ENCODE measurements at places on chromosomes 3 and 15.
A peak's percentile ranks its signal among the peaks of the same experiment; 100 is the strongest.

GRCh38 chr3:187713504-187713903 is 11.1 kb upstream of the RTP2 start:
- DNase-seq, result no peak

DNA sequence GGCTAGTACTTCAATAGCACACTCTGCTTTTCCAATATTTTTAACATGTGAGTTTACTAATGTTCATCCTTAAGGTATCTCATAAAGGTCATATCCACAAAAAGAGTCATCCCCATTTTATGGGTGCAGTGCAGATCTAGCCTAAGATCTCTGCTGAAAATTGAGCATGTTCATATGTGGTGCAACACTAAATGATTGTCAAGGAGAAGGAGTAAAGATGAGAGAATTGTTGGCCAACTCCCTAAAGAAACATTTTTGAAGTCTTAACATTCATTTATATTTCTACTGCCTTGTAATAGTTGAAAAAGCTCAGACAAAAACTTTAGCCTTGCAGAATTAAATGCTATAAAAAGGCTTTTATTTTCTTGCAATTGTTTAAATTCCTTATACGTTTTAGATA is 1159.6 kb downstream of the TBL1XR1 start:
- DNase-seq, result no peak

DNA sequence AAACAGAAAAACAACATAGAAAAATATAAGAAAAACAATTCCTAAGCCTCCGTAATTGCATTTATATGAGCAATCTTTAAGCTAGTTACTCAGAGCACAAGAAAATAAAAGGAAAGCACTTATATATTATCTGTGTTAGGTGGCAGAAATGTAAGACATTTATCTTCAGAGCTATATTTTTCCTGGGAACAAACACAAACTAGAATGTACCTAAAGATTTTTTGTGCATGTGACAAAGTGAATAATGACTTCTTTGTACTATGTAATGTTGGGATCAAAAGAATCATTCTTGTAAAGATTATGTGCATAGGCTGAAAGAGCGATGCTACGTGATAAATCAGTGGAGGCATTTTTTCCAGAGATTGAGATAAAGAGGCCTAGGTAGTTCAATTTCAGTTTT is 111.3 kb upstream of the GMNC start:
- no peak for DNase-seq

GRCh38 chr15:57647071-57647790 is 55.5 kb downstream of the MYZAP start:
- DNase-seq, result no peak

DNA sequence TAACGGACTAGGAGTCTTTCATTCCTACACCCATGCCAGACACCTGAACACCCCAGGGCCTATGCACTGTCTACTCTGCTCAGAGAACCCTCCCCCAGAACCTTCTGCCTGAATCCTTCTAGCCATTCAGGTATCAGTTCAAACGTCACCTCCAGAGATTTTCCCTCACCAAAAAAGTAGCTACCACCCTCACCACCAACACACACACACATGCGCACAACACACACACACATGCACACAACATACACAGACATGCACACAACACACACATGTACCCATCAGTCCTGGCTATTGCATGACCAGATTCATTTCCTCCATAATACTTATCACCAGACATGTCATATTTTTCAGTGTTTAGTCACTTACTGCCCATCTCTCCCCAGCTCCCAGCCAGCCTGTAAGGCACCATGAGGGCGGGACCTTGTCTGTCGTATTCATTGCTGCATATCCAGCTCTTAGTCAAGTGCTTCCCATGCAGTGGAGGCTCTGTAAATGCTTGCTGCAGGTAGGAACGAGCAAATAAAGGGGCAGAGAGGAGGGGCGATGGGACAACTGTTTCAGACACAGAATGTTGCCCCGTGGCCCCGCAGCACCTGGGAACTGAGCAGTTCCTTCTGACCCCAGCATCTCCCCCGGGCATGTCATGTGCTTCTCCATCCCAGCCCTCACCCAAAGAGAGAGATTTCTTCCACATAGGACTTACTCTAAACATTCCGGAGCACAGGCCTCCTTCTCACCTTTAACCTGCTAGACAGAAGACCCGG is 29.2 kb downstream of the XXYLT1 start:
- no peak for DNase-seq

DNA sequence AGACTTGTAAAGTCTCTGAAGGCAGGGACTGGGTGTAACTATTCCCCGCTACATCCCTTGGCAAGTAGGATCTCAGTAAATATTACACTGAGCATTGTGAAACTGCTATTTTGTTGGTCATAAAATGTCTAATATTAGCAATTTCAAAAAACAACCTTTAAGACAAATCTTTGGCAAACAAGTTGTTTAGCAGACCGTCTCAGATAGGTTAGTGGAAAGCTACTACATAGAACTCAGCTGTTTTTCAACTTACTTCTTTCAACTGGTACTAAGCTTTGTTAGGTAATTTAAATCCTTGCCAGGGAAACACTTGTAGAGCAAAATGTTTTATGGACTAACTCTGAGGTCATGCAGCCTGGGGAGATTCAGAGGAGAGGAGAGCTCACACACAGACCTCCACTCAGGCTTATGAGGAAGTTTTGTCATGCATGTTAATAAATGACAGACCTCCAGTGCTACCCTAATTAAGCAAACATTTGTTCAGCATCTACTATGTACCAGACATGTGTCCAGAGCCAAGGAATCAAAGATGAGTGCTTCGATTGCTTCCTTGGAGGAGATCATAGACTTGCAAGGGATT is 61.6 kb upstream of the STAC start:
- DNase-seq, result no peak

DNA sequence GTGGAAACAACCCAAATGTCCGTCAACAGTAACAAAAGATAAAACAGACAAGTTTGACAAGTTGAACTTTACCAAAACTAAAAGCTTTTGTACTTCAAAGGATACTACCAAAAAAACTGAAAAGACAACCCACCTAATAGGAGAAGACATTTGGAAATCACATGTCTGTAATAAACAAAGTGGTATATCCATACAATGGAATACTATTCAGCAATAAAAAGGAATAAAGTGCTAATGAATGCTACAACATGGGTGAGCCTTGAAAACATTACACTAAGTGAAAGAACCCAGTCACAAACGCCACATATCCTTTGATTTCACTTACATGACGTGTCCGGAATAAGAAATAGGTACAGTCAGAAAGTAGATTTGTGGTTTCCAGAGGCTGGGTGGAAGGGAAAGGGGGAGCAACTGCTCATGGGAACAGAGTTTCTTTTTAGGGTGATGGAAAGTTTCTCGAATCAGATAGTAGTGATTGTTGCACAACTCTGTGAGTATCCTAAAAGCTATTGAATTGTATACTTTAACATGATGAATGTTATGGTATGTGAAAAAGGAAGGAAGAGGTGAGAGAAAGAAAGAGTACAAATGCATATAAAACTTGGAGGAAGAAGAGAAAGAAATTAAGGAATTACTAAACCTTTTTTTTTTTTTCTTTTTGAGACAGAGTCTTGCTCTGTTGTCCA is 72.7 kb upstream of the ABHD2 start:
- DNase-seq, result no peak

GRCh38 chr3:100761211-100761942 is 52.1 kb downstream of the TFG start:
- no peak for DNase-seq

DNA sequence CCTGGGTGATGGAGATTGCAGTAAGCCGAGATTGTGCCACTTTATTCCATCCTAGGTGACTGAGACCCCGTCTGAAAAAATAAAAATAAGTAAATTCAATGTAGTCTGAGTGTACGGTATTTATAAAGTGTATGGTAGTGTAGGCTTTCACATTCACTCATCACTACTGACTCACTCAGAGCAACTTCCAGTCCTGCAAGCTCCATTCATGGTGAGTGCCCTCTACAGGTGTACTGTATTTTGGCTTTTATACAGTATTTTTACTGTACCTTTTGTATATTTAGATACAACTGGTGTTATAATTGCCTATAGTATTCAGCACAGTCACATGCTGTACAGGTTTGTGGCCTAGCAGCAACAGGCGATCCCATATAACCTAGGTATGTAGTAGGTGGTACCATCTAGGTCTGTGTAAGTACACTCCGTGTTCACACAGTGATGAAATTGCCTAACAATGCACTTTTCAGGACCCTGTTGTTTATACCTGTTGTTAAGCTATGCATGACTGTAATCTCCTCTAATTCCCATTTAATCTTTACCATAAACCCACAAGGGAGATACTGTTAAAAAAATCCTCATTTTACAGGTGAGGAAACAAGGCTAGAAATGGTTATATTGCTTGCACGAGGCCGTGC is 19.3 kb downstream of the CACNA1D start:
- no peak for DNase-seq

GRCh38 chr3:111675846-111676210 is 80.7 kb upstream of the ZBED2 start:
- peak; percentile 16 for DNase-seq

- DNase-seq, result peak; percentile 11
Observed at GRCh38 chr3:133742351-133743091, 3.7 kb upstream of the TF start.

DNA sequence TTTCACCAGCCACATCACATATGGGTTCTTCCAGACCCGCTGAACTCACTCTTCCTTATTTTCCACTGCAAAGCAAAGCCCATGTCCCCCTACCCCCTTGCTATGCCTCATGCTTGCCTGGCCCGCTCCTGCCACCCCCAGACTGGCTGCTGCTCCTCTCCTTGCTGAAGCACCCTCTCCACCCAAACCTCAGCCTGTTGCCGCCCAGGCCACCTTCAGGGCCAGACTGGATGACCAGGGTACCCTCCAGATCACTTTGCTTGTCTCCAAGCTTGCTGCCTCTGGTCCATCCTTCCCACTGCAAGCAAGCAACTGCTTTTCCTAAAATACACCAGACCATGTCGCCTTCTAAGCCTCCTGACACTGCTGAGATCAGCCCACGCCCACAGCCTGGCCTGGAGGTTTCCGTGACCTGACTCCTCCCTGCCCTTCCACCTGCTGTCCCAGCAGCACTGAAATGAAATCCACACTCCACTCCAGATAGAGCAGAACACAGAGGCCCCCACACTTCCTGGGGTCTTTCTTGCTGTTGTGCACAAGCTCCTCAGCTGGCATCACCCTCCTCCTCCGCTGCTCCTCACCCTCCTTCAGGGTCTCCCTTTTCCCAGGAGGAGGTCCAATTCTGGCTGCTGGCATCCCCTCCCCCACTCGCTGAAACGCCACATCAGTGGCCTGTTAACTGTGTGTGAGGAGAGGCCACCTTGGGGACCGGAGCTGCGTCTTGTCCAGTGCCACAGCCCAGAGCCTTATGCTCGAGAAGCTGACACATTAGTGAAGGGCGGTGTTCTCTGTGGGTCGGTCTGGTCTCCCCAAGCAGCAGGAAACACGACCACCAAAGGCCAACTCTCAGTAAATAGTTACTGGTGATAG is 99.1 kb downstream of the ADCY5 start:
- DNase-seq, result no peak

GRCh38 chr15:45378149-45378912 is at the start of gene GATM:
Gene GATM (minus strand): TSS chr15:45378544. CDS start chr15:45378453, 91 bp downstream.
- DNase-seq, result peak; percentile 19

DNA sequence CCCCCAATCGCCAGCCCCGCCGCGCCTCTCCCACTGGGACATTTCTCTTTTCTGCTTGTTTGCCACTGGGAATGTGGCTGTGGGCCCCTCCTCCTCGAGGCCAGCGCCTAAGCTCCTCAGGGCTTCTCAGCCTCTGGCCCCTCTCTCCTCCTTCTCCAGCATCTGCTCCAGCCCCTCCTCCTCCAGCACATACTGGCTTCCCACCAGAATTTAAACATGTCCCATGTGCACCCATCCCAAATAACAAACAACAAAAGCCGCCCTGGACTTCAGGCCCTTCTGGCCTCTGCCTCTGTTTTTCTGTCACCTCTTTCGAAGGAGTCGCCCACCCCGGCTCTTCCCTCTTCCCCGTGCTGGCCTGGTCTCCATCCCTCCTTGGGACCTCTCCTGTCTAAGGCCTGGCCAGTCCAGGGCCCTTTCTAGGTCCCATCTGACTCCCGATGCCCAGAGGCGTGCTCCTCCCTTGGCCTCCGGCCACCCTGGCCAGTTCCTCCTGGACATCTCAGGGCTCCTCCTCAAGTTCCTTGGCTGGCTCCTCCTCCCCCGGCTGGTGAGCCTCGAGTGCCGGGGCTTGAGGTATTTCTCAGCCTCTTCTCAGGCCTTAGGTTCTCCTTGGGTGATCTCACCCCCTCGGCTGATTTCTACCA is 94.6 kb upstream of the SLC6A6 start:
- no peak for DNase-seq

DNA sequence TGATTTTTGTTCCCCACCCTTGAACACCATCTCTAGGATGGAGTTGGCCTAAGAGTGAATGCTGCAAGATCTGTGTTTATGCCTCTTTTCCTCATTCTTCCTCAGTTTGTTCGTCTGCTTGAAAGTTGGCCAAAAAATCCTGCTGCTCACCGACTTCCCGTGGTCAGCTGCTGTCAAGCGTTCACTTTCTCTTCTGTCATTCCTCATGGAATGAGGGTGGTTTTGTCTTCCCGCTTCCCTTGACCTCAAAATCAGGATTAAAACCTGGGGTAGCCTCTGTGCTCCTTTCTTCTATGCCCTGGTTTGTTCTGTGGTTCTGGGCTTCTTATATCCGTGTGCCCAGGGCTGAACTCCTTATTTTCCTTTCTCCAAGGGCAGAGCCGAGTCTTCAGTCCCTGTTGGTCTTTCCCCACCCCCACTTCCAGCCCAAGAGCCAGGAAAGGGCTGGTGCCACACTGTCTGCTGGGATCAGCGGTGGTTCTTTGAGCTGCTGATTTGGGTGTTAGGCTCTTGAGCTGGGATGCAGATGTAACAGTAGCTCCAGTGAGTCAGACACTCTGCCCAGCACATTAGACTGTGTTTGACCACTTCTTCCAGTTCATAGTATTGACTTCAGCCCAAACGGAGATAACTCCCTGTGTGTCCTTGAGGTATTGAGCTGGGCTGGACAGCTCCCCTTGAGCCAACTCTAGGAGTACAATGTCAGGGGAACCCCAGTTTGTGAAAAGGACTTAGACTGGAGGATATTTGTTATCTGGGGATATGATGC is 2.3 kb downstream of the SERF2 start:
- no peak for DNase-seq

DNA sequence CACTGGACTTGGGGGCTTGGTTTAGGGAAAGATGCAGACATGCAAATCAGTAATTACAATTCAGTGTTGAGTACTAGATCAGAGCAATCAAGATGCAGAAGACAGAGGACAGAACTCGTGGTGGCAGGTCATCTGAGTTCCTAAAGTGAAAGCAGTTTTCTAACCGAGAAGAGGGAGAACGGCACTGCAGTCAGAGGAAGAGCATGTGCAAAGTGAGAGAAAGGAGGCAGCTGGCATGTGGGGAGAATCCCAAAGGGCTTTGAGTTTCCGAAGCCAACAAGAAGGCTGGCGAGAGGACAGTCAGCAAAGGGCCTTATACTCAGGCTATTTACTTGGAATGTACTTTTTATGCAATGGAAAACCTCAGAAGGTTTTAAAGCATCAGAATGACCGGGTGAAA is 87.0 kb downstream of the ANP32A start:
- no peak for DNase-seq

- no peak for DNase-seq
Observed at GRCh38 chr15:96435022-96435421, 104.5 kb downstream of the NR2F2 start.

- DNase-seq, result no peak
Observed at GRCh38 chr3:197466586-197467399, 89.0 kb downstream of the BDH1 start.
